Activated CD8-positive, alpha-beta memory T cell treated with anti-CD3 and anti-CD28 coated beads, Interleukin-2, amount 10 ng/mL, durations not matched to agents 7 days and 5 days (primary cell): ENCODE measurements at places on chromosomes 11 and 22.

- peaks cover 30% of the 10 kb centered on the region for H3K27me3 ChIP-seq
- DNase-seq, result peak; percentile 67
Observed at GRCh38 chr11:36744375-36745168, 146.5 kb upstream of the RAG2 start.

DNA sequence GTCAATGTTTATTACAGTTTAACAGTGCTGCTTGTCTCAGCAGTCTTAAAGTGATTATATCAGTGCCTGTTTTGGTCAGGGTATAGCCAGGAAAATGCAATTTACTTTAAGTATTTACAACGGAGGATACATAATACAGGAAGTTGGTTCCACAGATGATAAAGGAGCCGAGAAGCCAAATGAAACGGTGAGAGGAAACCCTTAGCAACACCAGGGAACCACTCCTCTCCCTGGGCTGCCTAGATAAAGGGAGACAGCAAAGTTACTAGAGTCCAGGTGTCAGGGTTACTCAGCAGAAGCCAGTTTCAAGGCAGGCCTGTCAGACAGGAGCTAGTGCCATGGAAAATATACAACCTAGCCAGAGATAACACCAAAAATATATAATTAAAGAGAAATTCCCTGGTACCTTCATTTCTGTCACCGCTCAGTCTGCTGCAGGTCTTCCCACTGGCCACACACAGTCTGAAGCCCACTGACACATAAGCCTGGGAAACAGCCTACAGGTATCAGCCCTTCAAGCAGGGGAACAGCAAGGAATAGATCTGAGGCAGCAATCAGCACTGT lies 55.5 kb downstream of the FAM76B start:
- H3K4me1 ChIP-seq, result no peaks in the 10 kb centered on the region
- H3K27me3 ChIP-seq, result peaks cover 16% of the 10 kb centered on the region
- no peaks in the 10 kb centered on the region for H3K36me3 ChIP-seq
- H3K4me3 ChIP-seq, result no peak overlapping the region
- DNase-seq, result no peak

GRCh38 chr22:38107692-38108515 lies 2.6 kb downstream of the BAIAP2L2 start:
- no peaks in the 10 kb centered on the region for H3K27me3 ChIP-seq
- H3K36me3 ChIP-seq, result peaks cover 1% of the 10 kb centered on the region
- no peak overlapping the region for H3K27ac ChIP-seq
- no peak overlapping the region for H3K4me3 ChIP-seq

DNA sequence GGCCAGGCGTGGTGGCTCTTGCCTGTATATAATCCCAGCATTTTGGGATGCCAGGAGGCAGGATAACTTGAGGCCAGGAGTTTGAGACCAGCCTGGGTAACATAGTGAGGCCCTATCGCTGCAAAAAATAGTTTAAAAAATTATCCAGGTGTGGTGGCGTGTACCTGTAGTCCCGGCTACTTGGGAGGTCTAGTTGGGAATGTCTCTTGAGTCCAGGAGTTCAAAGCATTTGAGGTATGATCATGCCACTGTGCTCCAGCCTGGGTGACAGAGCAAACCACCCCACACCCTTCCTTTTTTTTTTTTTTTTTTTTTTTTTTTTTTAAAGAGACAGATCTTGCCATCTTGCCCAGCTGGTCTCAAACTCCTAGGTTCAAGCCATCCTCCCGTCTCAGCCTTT lies 16.8 kb downstream of the CBL start:
- H3K27ac ChIP-seq, result no peak overlapping the region
- peaks cover 23% of the 10 kb centered on the region for H3K4me1 ChIP-seq
- DNase-seq, result no peak
- H3K4me3 ChIP-seq, result no peak overlapping the region
- peaks cover 17% of the 10 kb centered on the region for H3K36me3 ChIP-seq
- H3K27me3 ChIP-seq, result no peaks in the 10 kb centered on the region

- no peak overlapping the region for H3K27ac ChIP-seq
- H3K4me3 ChIP-seq, result peak overlapping the region; percentile 7
- no peaks in the 10 kb centered on the region for H3K36me3 ChIP-seq
- H3K27me3 ChIP-seq, result peaks cover 46% of the 10 kb centered on the region
- no peak for DNase-seq
- peaks cover 28% of the 10 kb centered on the region for H3K4me1 ChIP-seq
Observed at GRCh38 chr11:57460758-57461749, 726 bp downstream of the RTN4RL2 start.

GRCh38 chr11:2704356-2704755 lies 4.6 kb upstream of the KCNQ1OT1 start:
- no peaks in the 10 kb centered on the region for H3K36me3 ChIP-seq
- no peak overlapping the region for H3K4me3 ChIP-seq
- DNase-seq, result no peak
- no peak overlapping the region for H3K27ac ChIP-seq
- no peaks in the 10 kb centered on the region for H3K27me3 ChIP-seq
